ENCODE measurements at places on chromosomes 11 and 22. TPM values are rescaled to one million over a fixed set of nuclear protein-coding genes. Genes with fewer than 3 reads are reported as not detected.

DNA sequence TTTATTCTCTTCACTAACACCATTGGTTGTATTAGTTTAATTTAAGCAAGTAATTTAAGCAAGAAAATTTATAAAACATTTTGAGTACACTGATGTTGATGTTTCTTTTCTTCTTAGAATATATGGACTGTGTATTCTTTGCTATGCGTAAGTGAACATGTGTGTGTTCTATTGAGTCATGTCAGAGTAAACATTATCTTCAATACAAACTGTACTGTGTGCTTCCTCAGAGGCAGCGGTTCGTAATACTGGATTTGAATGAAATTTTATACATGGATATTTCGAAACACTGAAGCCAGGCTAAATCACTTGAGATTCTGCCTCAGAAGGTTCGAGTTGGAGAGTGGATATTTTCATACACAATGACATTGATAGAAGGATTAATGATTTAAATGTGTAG, 452.6 kb downstream of the LUZP2 start:
- no peak for DNase-seq

DNA sequence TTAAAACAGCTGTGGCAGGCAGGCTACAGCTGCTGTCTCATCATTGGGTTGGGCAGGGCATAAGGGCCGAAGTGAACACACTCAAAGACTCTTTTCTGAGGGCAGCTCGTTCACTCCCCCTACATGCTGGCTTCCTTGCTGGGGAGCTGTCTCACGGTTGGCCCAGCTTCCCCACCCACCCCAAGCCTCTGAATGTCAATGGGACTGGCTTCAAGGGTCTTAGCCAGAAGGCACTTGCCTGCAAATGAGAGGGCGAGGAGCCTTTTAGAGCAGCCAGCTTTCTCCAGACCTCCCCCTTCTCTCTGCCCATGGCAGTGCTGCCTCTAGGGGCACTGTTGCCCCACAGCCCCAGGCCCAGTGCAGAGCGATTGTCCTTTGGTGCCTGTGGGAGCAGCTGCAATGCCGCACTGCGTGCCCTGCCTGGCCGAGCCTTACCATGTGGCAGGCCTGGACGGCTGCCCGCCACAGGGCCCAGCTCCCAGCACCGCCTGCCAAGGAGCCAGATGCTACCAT, 94.7 kb upstream of the RASSF10 start:
- DNase-seq, result no peak

- no peak for DNase-seq
These were observed 13.5 kb downstream of the EIF3L start for GRCh38 chr22:37862570-37863325.

The SNX15 gene
- total RNA-seq, result 11.1 TPM

GRCh38 chr11:107752949-107753822, 41.3 kb upstream of the SLN start:
- no peak for DNase-seq

Data from fibroblast of the aortic adventitia (primary cell).